ENCODE measurements at places on chromosomes 1 and 21. TPM values are rescaled to one million over a fixed set of nuclear protein-coding genes. Genes with fewer than 3 reads are reported as not detected.

The TTC22 gene
- 76.6 TPM for total RNA-seq

The ADORA3 gene
- 2.0 TPM for total RNA-seq

The RHD gene
- not detected for total RNA-seq

The TBX15 gene
- 17.0 TPM for total RNA-seq

The SORT1 gene
- 53.1 TPM for total RNA-seq

The TMPRSS2 gene
- 18.8 TPM for total RNA-seq

The IFI44 gene
- 4.9 TPM for total RNA-seq

The GIPC2 gene
- 12.3 TPM for total RNA-seq

The PGBD5 gene
- 0.15 TPM for total RNA-seq

The CFHR2 gene
- total RNA-seq, result not detected

The SOX13 gene
- total RNA-seq, result 9.8 TPM

The CYYR1 gene
- 13.6 TPM for total RNA-seq

The SYPL2 gene
- total RNA-seq, result 0.38 TPM

The DMRTA2 gene
- total RNA-seq, result not detected

The KISS1 gene
- not detected for total RNA-seq

The SYDE2 gene
- 8.6 TPM for total RNA-seq

The MYCL gene
- total RNA-seq, result 103 TPM

The BMP8B gene
- total RNA-seq, result 1.5 TPM

The CLCA2 gene
- 101 TPM for total RNA-seq

The VSIG8 gene
- 54.5 TPM for total RNA-seq

The COL18A1 gene
- 86.7 TPM for total RNA-seq

The CEPT1 gene
- 23.5 TPM for total RNA-seq

The SLAMF6 gene
- total RNA-seq, result 1.7 TPM

The NUDT4B gene
- 7.4 TPM for total RNA-seq

The ITLN2 gene
- 1.0 TPM for total RNA-seq

The STPG1 gene
- total RNA-seq, result 3.6 TPM

The MYBPH gene
- not detected for total RNA-seq

The OR6P1 gene
- not detected for total RNA-seq

The CCDC17 gene
- 2.1 TPM for total RNA-seq

The RRP15 gene
- 2.6 TPM for total RNA-seq

The SMIM12 gene
- 22.7 TPM for total RNA-seq

The EPHA2 gene
- 69.5 TPM for total RNA-seq

The EVA1C gene
- total RNA-seq, result 71.5 TPM

The LCE7A gene
- not detected for total RNA-seq

The SPRR1B gene
- total RNA-seq, result 213 TPM

The LCK gene
- 2.2 TPM for total RNA-seq

The ALX3 gene
- not detected for total RNA-seq

The CD1C gene
- total RNA-seq, result 3.6 TPM

The CAMK2N1 gene
- 3.8 TPM for total RNA-seq

The CYB561D1 gene
- 16.9 TPM for total RNA-seq

The KDF1 gene
- total RNA-seq, result 45.8 TPM

The VASH2 gene
- total RNA-seq, result 0.71 TPM

The CR1L gene
- total RNA-seq, result not detected

The GNG5 gene
- total RNA-seq, result 55.3 TPM

The TOE1 gene
- 11.9 TPM for total RNA-seq

The ERG gene
- total RNA-seq, result 3.5 TPM

The TNFSF18 gene
- 0.22 TPM for total RNA-seq

The PADI1 gene
- 8.0 TPM for total RNA-seq

The SLC30A2 gene
- total RNA-seq, result 0.23 TPM

The TDRD5 gene
- 0.34 TPM for total RNA-seq

The CALML6 gene
- total RNA-seq, result 0.49 TPM

The PLXNA2 gene
- total RNA-seq, result 43.4 TPM

The LRRN2 gene
- total RNA-seq, result 0.10 TPM

The ANGPTL1 gene
- 28.3 TPM for total RNA-seq

The RAVER2 gene
- 6.6 TPM for total RNA-seq

The FAM72C gene
- 0.81 TPM for total RNA-seq

The NUP210L gene
- total RNA-seq, result not detected
